ENCODE measurements at places on chromosomes 1 and 21.

DNA sequence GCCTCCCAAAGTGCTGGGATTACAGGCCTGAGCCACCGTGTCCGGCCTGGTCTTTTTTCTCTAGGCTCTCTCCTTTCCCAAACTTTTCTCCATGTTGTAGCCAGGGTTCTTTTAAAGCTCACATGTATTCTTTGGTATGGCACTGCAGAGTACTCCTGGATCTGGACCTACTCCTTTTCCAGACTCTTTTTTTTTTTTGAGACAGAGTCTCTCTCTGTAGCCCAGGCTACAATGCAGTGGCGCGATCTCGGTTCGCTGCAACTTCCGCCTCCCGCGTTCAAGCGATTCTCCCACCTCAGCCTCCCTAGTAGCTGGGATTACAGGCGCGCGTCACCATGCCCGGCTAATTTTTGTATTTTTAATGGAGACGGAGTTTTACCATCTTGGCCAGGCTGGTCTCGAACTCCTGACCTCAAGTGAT is 602 bp upstream of the MED18 start:
- no peak for DNase-seq

- DNase-seq: no peak
These were observed 339.3 kb downstream of the PAPPA2 start for GRCh38 chr1:176802316-176802715.

DNA sequence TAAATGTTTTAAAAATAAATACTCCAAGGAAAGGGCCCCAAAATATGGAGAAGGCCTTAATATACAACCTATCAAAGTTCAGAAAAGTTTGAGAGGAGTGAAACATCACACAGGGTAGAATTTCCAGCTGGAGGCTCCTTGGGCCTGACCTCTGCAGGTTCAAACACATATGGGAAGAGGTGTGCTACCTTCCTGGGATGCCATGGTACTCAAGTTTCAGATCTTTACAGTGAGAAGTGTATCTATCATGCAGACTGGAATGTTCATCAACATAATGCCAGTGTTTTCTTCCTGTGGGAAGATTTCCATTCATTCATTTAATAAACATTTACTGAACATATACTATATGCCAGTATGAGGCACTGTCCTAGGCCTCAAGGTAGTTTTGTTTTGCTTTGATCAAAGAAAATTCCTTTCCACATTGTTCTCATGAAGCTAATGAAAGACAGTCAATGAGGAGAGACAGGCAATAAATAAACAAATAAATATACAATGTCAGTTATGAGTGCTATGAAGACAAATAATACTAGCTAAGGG is 14.6 kb upstream of the ADAR start:
- DNase-seq: no peak

- DNase-seq: no peak
These were observed 17.7 kb upstream of the TAL1 start for GRCh38 chr1:47249755-47250154.

DNA sequence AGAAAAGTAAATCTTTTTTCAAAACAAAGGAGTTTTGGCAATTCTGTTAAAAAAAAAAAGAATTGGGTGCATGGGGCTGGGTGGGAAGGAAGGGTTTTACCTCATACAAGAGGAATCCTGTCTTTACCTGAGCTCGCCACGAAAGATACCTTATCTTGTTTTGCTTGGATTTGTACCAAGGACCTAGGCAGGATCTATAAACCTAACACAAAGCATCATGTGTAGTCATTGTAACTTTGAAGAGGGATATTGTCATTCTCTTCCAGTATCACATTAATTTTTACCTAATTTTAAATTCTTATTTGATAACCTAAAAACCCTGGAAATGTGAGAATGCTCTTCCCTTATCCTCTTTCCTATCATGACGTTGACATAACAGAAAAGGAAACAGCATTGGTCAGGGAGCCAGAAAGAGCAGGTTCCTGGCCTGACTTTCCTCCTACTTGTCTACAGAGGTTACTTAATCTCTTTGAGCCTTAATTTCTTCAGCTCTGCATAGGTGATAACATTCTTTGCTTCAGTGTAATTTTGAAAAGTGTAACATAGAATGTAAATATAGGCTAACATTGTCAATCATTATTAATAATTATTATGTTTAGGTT is 4.0 kb upstream of the LAMC1 start:
- DNase-seq: no peak

Measured in activated CD8-positive, alpha-beta memory T cell treated with anti-CD3 and anti-CD28 coated beads, Interleukin-2, amount 50 U/mL, for 4 hours (primary cell).